Endodermal cell (in vitro differentiated cells): ENCODE measurements at places on chromosomes 4 and X.

GRCh38 chr4:117063961-117064696 is 21.2 kb downstream of the TRAM1L1 start:
- no peak for DNase-seq

DNA sequence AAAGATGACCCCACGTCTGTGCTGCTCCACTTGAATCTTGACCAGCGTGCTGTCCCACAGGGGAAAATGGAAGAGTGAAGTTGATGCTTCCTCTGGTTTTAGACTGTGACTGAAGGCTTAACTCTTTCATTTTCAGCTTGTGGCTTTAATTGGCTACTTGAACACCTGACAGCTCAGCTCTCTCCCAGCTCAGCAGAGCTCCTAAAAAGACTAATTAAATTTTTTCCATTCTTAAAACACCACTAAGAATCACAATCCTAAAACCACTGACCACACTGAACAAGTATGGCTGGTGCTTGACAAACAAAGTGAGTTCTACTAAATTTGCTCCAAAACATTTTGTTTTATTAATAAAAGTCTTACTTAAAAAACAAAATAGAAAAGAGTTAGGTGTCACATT is 71.7 kb downstream of the SRPX start:
- DNase-seq: no peak

DNA sequence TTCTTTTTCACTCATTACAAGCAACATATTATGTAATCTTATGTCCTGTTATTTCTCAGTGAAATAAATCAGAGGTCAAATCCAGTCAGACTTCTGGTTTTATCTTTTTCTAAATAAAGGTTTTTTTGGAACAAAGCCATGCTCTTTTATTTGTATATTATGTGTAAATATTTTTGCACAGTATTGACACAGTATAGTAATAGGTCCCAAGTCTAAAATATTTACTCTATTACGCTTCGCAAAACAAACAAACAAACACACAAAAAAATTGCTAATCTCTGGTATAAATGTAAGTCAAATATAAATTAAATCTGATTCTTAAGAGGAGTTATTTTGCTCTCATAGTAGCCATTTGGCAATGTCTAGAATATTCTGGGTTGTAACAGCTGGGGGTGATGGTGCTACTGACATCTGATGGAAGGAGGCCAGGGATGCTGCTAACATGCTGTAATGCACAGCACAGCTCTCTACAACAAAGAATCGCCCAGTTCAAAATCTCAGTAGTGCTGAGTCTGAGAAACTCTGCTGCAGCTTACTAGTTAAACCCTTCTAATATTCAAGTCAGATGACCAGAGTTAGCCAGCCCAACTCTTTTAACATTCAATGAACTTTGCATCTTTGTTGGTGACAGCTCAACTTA is 602.1 kb downstream of the RAB28 start:
- DNase-seq: no peak

GRCh38 chr4:57070461-57070860 is 39.7 kb downstream of the IGFBP7 start:
- no peak for DNase-seq

DNA sequence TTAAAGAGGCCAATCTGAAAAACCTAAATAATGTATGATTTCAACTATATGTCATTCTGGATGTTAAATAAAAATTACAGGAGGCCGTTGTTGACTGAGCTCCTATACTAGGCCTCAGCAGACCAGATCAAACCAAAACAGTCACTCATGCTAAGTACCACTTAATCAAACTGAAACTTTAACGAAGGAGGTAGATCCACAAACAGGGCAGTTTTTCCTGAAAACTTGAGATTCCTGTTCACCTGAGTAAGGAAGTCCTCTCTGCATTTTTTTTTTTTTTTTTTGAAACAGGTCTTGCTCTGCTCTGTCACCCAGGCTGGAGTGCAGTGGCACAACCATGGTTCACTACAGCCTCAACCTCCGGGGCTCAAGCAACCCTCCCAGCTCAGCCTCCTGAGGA is 27.7 kb downstream of the MANBA start:
- DNase-seq: no peak

DNA sequence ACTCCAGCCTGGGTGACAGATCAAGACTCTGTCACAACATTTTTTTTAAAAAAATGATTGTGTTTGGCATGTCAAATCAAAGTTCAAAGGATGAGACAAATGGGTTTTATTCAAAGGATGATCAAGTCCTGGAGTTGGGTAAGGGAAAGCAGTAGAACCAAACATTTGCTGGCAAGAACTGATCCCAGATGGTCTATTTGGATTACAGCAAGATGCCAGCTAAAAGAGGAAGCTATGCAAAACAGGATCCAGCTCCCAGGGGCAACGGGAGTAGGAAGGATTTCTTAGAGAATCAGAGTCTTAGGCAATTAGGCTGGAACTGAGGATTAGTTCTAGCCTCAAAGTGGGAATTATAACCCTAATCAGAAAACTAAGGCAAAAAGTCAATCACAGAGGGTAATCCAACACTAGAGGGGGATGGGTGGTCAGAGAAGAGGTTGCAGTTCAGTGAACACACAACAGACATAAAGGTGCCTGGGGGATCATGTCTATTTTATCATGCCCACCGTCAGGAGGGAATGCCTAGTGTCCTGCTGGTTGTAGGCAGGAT is 133.0 kb upstream of the PLS3 start:
- DNase-seq: no peak

DNA sequence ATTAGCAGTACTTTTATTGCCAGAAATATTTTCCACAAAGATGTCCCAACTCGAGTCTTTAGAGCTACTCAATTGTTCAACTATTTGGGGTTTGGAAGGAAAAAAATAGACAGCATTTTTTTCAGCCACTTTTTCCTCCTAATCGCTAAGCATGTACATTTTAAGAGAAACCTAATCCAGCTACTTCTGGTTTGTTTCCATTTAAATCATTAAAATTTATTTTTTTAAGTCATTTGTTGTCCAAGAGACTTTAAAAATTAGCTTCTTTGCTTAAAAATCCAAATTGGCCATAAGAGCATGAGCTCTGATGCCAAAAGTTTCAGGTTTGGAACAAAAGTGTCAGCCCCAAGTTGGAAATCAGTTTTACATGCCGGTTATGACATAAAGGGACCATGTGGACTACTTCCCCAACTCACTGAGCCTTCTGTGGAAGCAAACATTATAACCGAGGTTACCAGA is 186.3 kb upstream of the INTU start:
- DNase-seq: no peak

GRCh38 chrX:69291116-69291515 is 125.9 kb upstream of the PJA1 start:
- no peak for DNase-seq
